ENCODE measurements at places on chromosomes 12 and 14.

DNA sequence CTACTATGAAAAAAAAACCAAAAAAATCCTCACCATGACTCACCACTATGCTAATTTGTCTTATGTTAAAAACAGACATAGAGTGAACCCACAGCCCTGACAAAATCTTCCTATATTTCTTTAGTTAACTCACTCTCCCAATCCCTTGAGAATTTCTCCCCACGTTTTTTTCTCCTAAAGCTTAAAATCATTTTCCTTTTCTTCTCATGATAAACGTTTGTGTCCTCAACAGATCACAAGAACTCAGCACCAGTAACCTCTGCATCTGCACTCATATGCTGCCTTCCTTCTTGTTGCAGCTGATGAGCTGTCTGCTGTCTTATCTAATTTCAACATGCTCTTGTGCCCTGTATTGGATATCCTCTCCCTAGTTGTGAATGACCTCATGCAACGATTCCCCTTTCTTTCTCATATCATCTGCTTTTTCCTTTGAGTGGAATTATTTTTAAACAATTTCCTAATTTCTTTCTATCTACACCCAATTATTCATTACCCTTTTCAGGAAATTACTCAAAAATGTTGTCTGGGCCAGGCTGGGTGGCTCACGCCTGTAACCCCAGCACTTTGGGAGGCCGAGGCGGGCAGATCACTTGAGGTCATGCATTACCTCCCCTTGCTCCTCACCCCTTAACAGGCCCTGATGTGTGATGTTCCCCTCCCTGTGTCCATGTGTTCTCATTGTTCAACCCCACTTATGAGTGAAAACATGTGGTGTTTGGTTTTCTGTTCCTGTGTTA lies 427.5 kb upstream of the MGAT4C start:
- no peak for DNase-seq

DNA sequence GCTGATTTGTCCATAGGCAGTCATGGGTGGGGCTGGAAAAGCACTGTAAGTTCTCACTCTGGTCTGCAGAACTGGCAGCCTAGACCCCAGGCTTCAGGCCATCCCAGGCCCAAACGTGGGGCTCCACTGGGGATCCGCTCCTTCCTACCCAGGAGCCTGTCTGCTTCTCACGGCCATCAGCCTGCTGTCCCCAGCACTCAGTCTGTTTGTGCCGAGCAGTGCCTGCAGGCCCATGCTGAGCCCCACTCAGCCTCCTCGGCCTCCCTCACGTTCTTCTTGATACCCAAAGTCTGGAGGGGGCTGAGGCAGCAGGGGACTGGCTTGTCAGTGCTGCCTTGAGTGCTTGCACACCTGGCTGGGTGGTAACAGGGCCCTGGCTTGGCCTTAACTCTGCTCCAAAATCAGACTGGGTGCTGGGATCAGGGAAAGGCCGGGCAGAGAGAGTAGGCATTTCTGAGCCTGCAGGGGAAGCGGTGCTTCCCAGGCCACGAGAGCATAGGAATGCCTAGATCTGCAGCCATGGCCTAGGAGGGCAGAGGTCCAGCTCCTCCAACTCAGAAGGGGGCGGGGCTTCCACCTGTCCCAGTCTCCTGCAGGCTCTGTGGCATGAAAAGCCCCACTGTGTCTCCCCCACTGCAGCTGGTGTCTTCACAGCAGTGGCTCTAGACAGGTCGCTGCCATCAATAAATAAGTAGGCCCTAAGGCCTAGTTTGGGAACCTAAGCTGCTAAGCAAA lies 772.4 kb upstream of the FBXO33 start:
- DNase-seq, result no peak

- no peak for DNase-seq
These were observed 24.1 kb downstream of the TMEM229B start for GRCh38 chr14:67464377-67464776.

- DNase-seq, result no peak
These were observed 66.4 kb downstream of the WNK1 start for GRCh38 chr12:818733-819132.

DNA sequence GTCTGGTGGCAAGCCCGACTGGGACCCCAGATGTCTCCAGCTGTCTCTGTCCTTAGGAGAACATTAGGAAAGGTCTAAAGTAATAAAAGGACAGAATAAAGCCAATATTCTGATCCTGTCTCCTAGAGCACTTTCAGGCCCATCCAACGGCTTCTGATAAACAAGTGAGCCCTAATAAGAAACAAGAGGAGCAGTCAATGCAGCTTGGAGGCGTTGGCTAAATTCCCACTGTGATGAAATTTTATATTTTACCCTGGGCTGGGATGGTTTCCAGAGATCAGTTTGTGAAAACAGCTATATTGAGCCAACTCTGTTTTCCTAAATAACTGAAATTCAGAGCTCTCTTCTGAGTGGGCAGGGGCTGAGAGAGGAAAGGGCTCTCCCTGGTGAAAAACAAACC lies 55.5 kb upstream of the SRRM4 start:
- DNase-seq, result no peak

DNA sequence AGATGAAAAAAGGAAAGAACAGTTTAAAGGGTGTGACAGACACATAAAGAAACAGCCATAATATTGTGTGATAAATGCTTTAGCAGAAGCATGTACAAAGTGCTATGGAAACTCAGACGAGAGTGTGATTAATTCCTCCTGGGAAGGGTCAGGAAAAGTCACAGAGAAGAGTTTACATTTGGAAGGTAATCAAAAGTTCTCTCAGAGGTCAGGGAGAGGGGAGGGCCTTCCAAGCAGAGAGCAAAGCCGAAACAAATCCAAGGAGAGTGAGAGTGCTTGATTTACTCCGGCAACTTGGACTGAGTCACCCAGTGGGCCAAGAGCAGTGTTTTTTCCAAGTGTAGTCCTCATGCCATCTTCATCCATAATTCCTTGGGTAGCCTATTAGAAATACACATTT lies 108.3 kb downstream of the IGF1 start:
- no peak for DNase-seq

- no peak for DNase-seq
These were observed 40.4 kb downstream of the KLC1 start for GRCh38 chr14:103669370-103669769.
